Stimulated activated CD8-positive, alpha-beta memory T cell treated with anti-CD3 and anti-CD28 coated beads, Interleukin-4, amount 100 ng/mL, for 48 hours (primary cell): ENCODE measurements at places on chromosomes 12 and 14.

DNA sequence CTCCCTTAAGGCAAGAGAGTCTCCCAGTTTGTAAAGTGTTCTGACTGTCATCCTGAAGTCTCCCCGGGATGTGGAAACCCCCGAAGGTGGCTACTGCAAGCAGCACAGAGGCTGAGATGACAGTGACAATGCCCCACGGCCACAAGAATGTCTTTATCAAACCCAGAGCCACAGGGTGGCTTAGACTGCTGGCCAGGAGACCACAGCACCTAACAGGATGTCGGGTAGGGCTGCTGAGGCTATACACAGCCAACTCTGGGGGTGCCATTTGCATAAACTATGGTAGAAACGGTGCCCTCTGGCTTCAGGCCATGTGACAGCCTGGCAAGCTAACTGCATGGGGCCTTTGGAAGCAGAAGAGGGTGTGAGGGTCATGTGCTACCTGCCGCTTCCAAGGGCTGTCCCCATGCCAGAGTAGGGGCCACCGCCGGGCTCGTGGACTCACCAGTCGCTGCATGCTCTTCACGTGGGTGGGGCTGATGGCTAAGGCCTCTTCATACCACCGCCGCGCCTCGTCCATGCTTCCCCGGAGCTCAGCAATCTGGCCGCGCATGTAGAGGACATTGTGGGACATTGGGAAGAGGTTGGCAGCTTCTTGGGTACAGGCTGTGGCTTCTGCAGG, 180.9 kb downstream of the CALM1 start:
- DNase-seq = no peak

DNA sequence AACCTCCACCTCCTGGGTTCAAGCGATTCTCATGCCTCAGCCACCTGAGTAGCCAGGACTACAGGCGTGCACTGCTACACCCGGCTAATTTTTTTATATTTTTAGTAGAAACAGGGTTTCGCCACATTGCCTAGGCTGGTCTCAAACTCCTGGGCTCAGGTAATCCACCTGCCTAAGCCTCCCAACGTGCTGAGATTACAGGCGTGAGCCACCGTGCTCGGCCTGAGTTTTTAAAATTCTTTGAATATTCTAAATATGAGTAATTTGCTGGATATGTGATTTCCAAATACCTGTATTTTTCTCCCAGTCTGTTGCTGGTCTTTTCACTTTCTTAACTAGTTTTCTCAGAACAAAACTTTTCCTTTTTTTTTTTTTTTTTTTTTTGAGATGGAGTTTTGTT, 27.4 kb downstream of the GIT2 start:
- no peak for DNase-seq

- DNase-seq = no peak
Observed at GRCh38 chr12:130266751-130267150, 70.9 kb upstream of the PIWIL1 start.

- DNase-seq = no peak
Observed at GRCh38 chr12:69447892-69448291, 22.3 kb upstream of the FRS2 start.

GRCh38 chr12:68189821-68190242, 30.3 kb upstream of the IFNG start:
- peak; percentile 47 for DNase-seq

DNA sequence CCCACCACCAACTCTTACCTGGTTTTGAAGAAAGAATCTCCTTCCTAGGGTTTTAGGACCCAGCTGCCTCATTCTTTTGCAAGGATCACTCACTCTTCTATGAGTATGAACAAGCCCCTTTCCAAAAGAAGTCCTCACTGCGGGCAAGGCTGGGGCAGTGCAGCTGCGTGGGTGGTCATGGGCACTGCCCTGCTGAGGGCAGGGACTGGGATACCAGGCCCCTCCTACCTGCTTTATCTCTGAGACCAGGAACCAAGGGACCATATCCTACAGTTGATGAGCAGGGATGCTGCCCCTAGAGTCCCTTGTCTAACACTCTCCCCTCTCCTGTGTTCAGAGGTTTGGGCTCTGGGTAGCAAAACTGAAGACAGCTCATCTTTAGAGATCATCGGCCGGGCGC, 20.5 kb downstream of the HPD start:
- DNase-seq = no peak

GRCh38 chr12:109557200-109557599, 16.1 kb downstream of the MMAB start:
- DNase-seq = no peak

DNA sequence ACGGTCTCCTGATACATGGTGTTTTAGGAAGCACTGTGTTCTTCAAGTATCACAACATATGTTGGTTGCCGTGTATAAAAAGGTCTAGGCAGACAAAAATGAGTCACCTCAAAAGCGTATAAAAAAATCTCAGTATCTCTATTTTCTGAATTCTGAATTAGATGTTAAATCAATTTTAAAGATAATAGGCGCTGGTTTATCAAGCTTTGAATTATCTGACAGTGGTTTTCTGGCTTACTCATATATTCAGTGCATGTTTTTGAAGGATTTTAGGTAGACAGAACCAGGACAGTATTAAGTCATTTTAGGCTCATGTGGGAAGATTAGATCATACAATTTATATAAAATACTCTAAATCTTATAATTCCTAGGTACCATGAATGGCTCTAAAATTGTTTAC, 110.8 kb downstream of the TMTC2 start:
- DNase-seq = no peak

DNA sequence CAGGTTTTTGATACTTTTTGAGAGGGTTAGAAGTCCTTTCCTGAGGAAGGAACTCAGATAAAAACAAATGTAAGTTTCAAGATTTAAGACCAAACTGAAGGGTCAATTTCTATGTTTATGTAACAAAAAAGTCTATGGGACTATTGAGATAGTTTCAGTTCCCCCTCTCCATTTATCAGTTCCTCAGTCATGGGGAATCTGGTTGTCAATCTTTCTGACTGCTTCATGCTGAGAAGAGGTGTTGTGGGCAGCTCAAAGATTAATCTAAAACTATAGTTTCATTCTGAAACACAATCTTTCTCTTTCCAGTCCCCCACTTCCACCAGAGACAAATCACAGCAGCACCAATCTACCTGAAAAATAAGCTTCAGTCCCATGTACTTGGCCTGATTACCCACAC, 93.7 kb downstream of the KCNMB4 start:
- no peak for DNase-seq

GRCh38 chr14:65369560-65369959, 43.0 kb upstream of the FUT8 start:
- no peak for DNase-seq

GRCh38 chr12:108833355-108833733, 24.0 kb downstream of the SSH1 start:
- DNase-seq = no peak

DNA sequence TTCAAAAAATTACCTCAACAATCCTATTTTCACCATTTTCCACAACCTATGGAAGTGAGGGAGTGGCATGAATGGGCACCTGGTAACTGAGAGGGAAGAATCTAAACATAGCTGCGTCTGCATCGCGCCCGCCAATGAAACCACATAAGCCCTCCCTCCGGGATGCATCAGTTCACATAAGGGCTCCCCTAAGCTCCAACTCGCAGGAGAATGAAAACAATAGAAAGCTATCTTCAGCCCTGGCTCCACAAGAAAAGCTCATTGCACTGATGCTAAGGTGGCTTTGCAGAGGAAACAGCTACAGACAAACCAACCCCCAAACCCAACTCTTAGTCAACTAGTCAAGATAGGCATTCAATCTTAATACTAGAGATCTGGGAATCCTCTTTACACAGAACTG, 173.3 kb downstream of the FOXN3 start:
- no peak for DNase-seq

- no peak for DNase-seq
Observed at GRCh38 chr12:2268471-2269286, 215.9 kb downstream of the CACNA1C start.

DNA sequence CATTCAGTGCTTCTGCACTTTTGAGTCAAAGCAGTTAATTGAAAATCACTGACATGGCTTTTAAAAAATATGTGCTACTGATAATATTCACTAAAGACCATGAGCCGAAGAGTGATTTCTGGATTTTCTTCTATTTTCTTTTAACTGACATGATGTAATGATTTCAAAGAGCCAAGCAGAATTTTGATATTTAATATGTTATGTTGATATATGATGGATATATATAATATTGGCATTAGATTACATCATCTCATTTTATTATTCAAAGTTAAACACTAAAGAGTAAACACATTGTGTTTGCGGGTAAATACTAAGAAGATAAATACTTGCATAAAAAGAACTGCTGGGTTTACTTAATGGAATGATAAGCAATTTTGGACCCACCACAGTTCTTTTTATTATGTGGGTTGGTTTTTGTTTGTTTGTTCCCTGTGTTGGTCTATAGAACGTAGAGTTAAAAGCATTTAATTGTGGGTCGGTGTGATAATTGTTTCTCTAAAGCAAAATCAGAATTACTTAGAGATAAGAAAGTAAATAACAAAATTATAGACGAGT, 692 bp downstream of the SPIC start:
- no peak for DNase-seq

- no peak for DNase-seq
Observed at GRCh38 chr12:95859947-95860850, 1.4 kb downstream of the SNRPF start.

DNA sequence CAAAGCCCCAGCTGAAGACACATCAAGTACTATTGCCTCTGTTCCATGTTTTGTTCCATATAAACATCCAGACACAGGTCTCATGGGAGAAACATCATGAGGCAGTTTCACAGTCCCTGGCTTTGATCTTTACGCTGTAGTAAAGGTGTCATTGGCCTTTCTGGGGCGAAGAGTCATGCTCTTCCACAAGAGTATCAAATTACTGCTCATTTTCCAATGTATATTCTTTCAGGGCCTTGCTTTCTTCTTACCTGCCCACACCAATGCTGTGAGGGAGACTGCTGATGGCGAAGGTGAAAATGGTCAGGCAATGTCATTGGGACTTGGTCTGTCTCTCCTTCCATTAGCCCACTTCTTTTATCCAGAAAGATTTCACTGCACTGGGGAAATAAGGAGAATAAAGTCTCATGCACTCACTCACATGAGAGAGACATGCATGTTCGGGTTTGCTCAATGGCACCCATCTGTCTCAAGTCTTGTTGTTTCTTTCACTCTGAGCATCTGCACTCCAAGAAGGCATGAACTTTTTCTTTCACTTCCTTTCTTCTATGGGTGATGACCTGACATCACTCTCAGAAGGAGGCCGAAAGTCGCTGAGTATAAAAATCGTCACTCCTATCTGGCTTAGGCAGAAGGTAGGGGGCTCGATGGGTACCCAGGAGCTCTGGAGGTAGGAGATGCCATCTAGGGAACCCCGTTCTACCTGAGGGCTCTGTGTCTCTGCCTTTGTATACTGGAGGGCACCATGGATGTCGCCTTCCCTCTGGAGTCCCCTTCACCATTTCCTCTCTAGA, 1.3 kb upstream of the JDP2 start:
- no peak for DNase-seq

DNA sequence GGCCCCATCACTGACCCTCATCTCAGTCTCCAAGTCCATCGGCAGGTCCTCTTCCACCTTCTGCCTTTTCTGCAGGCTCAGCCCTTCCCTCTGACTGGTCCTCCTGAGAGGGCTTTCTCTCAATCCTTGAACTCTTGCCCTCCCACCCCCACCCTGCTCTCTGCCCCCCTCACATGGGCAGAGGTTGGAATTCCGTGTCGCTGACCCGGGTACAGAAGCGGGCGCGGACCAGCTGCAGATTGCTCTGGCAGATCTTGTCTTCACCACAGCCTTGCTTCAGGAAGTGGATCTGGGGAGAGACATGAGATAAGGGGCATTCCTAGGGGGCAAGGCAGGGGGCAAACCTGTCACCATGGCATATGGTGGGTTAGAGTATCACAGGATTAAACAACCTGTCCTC, 12.4 kb downstream of the ITGA7 start:
- DNase-seq = no peak

- no peak for DNase-seq
Observed at GRCh38 chr12:124809878-124810277, 53.8 kb downstream of the SCARB1 start.

DNA sequence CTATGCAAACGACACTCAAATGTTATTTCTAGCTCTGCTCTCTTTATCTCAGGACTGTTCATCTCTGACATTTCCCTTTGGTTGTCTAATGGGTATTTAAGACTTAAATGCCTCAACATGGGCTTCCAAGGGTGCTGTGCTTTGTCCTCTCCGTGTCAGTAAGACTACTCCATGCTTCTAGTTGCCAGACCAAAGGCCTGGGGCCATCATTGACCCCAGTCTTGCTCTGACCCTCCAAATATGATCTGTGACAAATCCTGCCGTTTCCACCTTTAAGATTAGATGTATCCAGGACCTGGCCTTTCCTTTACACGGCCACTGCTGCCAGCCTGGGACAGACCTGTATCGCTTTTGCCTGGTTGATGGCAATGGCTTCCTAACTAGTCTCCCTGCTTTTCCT, 126.3 kb upstream of the DYRK2 start:
- DNase-seq = no peak

GRCh38 chr14:77489041-77489440, 9.6 kb downstream of the ISM2 start:
- DNase-seq = no peak

- DNase-seq = no peak
Observed at GRCh38 chr12:129893691-129894090, 10.1 kb downstream of the TMEM132D start.

DNA sequence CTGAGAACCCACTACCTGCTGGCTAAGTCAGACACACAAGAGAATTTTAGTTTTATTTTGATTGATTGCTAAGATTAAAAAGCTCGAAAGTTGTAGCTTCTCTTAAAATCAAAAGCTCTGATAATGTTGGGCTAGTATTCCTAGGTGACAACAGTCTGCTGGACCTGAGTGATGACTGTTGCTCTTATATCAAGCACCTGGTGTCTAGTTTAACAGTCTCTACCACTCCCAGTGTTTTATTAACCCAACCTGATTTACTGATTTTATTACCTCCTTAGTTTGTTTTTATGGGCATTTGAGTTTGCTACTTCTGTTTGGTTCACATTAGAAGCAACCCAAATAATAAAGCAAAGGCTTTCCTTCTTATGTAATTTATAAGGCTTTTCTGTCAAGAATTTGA, 41.8 kb downstream of the ATP6V1D start:
- no peak for DNase-seq

DNA sequence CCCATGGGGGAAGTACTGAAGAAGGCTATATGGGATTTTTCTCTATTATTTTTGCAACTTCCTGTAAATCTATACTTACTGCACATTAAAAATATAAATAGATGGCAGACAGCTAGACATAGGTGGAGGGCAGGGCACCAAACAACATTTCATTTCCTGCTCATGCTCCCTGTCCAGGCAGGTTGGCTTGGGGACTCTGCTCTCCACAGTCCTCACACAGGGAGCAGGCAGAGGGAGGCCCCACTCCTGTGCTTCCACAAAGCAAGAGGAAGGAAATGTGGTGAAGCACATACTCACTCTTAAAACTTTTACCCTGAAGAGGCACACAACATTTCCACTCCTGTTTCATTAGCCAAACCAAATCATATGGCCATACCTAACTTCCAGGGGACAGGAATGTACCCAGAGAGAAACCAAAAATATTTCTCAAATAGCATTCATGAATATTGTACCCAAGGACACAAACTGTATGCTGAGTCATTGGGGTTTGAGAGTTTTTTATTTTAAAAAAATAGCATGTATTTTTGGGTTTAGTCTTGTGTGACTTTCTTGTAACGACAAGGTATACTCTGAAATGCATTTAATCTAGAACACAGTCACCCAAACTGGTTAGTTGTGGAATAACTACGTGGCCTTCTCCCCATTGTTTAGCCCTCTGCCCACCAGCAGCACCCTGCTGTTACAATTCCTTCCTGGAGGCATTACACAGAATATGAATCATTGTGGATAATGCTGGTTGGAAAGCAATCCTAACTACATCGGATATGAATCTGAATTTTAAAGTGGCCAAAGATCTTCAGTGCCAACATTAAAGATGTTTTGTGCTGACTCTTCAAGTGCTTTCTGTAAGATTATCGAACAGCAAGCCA, 40.9 kb downstream of the RTN1 start:
- DNase-seq = no peak
